PC-9 (cell line): ENCODE measurements at places on chromosomes 2 and 18. TPM values are rescaled to one million over a fixed set of nuclear protein-coding genes. Genes with fewer than 3 reads are reported as not detected.

GRCh38 chr2:241618296-241618805 is 18.6 kb downstream of the THAP4 start:
- H3K27ac ChIP-seq = no peak overlapping the region
- no peaks in the 10 kb centered on the region for H3K27me3 ChIP-seq
- no peak overlapping the region for H3K4me3 ChIP-seq
- 0 out of 2 replicates have a peak, but pooled peaks cover 7% of the 10 kb centered on the region for H3K36me3 ChIP-seq
- no peak for DNase-seq

DNA sequence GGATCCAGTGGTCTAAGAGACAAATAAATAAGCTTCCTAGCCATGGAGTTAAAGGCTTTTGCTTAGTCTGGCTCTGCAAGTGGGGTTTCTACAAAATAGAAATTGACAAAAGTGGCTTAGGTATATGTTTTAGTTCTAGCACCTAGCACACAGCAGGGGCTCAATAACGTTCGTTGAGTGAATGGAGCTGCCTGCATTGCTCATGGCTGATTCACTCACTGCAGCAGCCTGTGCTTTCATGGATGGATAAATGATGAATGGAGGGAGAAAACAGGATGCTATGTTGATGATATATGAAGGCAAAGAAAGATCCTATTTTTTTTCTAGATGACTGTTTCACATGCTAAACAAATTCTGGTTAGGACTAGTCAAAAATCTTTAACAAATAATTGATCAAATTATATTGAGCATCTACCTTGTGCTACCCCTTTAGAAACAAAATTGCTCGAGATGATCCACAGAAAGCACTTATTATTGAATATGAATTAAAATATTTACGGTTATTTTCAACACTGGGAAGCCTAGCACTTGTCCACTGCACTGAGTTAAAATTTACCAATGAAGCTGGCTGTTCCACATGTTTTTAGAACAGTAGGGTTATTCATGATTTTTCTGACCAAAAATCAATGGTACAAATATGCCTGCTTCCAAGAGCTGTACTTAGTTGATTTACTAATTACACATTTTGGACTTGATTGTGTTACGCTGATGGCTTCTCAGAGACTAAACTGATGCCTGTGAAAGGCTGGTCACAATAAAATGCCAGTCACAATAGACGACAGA is 39.6 kb downstream of the HDHD2 start:
- no peak overlapping the region for H3K4me3 ChIP-seq
- no peaks in the 10 kb centered on the region for H3K27me3 ChIP-seq
- no peak overlapping the region for H3K27ac ChIP-seq
- no peaks in the 10 kb centered on the region; the same call in 1 of the 2 replicates for H3K36me3 ChIP-seq
- no peaks in the 10 kb centered on the region for H3K4me1 ChIP-seq

GRCh38 chr2:135052997-135053474 is 944 bp downstream of the RAB3GAP1 start:
- H3K27me3 ChIP-seq = no peaks in the 10 kb centered on the region
- no peak overlapping the region for H3K27ac ChIP-seq
- peaks cover 6% of the 10 kb centered on the region; the same call in 1 of the 2 replicates for H3K36me3 ChIP-seq

- H3K36me3 ChIP-seq = no peaks in the 10 kb centered on the region
- no peak overlapping the region for H3K27ac ChIP-seq
- no peak overlapping the region for H3K4me3 ChIP-seq
- peak; percentile 51 for DNase-seq
These were observed 115.9 kb downstream of the ZFP36L2 start for GRCh38 chr2:43110442-43110871.

Gene CCDC148
- 1.8 and 2.3 TPM in 2 replicates for total RNA-seq

Gene SDC1
- total RNA-seq = 114 and 128 TPM in 2 replicates
